Activated T-helper 1 cell treated with anti-CD3 and anti-CD28 coated beads, Interleukin-2, amount 50 U/mL, for 16 hours (primary cell): ENCODE measurements at places on chromosomes 2 and 18.

DNA sequence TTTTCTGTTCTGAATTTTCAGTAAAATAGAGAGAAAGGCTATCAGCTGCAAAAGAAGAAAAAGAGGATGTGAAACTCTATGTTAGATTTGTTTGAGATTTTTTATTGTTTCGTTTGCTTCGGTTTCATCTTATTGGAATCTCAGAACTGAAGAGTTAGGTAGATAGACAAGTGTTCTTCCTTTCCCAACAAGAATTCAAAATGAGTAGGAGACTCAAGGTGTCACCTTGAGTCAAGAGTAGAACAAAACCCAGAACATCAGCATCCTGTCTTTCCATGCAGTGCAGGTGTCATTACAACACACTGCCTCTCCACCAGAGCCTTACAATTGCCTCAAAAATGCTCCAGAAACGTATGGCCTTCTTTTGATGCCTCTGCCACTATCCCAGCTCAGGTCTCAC, 21.1 kb downstream of the NBAS start:
- DNase-seq, result no peak

- no peak for DNase-seq
These were observed 115.7 kb downstream of the VIT start for GRCh38 chr2:36812196-36812595.

GRCh38 chr2:239545741-239546392, 145.0 kb upstream of the HDAC4 start:
- no peak for DNase-seq

GRCh38 chr18:34528177-34528576, 181.9 kb upstream of the DTNA start:
- no peak for DNase-seq

DNA sequence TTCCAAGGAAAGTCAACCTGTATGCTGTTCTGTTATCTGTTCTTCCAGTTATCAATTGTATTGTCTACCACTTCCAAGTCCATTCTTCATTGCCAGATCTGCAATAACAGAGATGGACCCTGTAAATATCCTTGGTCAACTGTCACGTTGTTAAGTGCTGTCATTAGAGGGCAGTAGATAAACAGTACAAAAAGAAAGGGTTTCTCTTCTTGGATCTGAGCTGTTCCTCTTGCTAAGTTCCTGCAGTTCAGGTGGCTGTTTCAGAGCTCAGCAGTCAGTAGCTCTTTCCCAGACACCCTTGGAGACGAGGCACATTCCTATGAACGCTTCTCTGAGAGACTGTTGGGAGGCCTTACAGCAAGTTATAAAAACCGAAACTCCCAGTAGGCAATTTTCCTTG, 957.1 kb upstream of the CHAC2 start:
- no peak for DNase-seq

- DNase-seq, result no peak
These were observed 97.0 kb upstream of the CD226 start for GRCh38 chr18:70044632-70045031.
